ENCODE measurements at places on chromosomes 2 and 18.

DNA sequence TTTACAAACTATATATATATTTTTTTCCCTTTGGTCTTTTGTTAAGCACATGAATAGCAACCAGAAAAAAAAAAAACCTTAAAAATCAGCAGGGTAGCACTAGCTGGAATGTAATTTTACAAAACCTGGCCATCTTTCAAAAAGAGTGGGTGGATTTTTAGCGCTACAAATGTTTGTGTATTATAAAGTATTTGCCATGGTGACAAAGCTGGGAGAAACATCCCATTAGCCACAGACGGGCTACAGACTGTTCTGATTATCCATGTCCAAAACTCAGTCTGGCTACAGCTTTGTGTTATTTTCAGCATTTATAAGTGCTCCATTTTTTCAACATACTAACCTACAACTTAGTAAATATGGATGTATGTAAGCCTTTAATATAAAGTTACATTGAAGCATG, 249.5 kb upstream of the TANK start:
- DNase-seq: no peak

- DNase-seq: no peak
These were observed 20.1 kb downstream of the TMEM17 start for GRCh38 chr2:62485761-62486438.

DNA sequence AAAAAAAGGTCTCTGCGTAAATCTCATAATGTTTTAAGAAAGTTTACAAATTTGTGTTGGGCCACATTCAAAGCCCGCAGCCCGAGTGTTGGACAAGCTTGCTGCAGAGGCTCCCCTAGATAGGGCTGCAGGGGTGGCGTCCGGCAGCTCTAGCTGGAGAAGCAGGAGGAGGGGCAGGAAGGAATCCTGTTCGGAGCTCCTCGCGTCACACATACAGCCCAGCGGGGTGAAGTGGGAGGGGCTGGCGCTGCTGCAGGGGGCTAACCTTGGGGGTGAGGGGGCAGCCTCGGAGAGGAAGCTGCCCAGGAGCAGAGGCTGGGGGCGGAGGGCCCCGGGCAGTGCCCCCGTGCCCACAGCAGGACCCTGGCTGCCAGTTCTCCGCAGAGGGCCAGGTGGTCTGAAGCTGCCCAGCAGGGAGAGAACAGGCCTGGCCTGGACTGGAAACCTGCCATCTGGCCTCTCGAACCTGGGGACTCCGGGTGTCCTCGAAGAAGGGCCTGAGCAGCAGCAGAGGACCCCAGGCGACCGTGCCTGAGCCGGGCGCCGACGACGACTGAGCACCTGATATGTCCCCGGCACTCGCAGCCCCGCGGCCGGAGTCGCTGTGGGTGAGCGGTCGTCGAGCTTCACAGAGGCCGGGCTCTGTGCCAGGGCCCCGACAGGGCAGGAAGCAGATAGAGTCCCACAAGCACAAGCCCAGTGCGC, 2.6 kb upstream of the GPR35 start:
- DNase-seq: peak; percentile 50

DNA sequence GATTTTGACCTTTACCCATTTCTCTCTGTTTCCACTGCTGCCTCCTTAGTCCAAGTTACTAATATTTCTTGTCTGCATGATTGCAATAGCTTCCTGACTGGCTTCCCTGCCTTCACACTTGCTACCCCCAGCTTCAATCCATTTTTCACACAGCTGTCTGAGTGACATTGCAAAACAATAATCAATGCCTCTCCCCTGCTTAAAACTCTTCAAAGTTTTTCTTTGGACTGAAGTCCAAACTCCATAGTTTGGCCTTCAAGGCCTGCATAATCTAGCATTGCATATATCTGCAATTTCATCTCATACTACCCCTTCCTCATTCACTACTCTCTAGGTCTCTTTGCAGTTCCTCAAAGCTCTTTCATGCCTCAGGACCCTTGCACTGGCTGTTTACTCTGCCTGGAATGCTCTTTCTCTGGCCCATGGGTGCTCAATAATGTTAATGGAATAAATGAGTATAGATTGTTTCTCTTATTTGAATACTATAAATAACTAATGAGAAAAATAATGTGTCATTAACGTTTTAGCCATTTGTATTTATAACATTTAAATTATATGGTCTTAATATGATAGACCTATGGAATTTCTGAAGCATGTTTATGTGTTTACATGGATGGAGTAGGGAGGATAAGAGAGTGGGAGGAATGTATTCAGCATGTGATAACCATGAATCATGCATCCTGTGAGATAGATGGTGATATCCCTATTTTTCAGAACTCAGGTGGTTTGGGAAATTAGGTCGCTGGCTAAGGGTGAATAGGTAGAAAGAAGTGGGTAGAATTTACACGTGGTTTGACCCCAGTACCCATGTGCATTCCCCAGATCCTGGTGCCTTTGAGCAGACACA, 5.7 kb upstream of the TMEM178A start:
- no peak for DNase-seq

DNA sequence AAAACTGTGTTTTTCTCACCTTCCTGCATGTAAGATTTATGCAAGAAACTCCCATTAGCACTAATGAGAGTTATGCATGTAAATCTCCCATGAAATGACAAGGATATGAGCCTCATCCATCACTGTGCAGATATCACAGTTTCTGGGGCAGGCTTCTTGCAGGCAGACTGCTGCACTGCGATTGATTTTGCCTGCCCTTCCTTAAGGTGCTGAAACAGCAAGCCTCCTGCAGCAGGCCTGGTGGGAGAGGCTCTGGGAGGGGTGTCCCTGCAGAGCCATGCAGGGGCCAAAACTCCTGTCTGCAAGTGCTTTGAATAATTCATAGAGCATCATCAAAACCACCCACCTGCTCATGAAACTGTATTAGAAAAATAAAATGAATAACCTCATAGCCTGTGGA, 285.9 kb downstream of the MYT1L start:
- DNase-seq: no peak

- DNase-seq: no peak
These were observed 40.3 kb upstream of the SIGLEC15 start for GRCh38 chr18:45785134-45785533.

GRCh38 chr2:190835303-190835930, 45.2 kb upstream of the GLS start:
- DNase-seq: peak; percentile 50
